AG04449 (cell line): ENCODE measurements at places on chromosomes 16 and 17.

GRCh38 chr17:35129973-35130351 lies 8.5 kb downstream of the FNDC8 start:
- no peak for DNase-seq

GRCh38 chr17:43226393-43226792 lies 2.0 kb downstream of the CCDC200 start:
- no peak for DNase-seq

DNA sequence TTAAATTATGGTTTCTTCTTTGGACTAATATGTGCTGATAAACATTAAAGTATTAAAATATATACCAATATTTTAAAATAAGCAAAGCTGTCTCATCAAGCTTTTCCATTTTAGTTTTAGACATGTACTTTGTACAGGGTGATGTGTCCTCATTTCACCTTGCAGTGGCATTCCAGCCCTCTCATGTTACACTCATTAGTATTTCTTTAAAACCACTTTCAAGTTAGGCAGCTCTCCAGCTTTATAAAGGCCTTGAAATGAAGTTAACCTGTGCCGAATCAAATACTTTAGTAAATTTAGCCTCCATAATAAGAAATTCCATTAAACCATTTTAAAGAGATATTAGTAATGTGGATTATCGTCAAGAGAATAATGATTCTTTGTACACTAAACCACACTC lies 107.6 kb upstream of the HLF start:
- no peak for DNase-seq

- no peak for DNase-seq
Observed at GRCh38 chr16:17002565-17002964, 468.2 kb downstream of the XYLT1 start.

DNA sequence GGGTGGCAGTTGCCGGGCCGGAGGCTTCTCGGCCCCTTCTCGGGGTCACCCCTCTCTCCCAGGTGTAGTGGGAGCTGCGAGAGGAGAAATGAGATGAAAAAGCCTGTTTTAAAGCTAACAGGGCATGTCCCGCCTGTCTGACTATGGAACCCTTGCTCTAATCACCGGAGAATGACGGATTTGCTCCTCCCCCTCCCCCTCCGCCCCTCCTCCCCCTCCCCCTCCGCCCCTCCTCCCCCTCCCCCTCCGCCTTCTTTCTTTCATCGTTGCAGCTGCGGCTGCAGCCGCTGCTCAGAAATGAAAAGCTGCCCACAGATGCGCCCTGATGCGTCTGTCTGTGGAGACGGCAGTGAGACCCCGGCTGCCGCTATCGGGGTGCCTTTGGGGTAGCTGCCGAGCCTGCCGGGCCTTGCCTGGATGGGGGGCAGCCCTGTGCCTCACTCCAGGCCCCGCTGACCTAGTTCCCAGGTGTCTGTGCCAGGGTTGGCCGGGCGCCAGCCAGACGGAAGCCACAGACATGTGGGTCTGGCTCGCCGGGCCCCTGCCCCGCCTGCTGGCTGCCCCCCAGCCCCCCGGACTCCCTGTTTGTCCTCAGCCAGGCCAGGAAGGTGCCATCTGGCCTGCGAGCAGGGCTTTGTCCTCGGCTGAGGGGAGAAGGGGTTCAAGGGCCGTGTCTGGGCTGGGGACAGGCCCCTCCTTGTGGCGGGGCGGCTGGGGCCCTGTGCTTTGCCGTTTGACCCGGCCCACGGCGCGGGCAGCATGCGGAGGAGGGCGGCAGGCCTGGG lies 37.7 kb downstream of the GINS2 start:
- DNase-seq: no peak

GRCh38 chr17:61402978-61403800 lies 3.5 kb downstream of the TBX2 start:
- DNase-seq: no peak

GRCh38 chr16:28867241-28867640 lies 3.6 kb downstream of the SH2B1 start:
- DNase-seq: no peak
